HepG2 (cell line): ENCODE measurements at places on chromosomes 13 and 19. TPM values are rescaled to one million over a fixed set of nuclear protein-coding genes. Genes with fewer than 3 reads are reported as not detected.

DNA sequence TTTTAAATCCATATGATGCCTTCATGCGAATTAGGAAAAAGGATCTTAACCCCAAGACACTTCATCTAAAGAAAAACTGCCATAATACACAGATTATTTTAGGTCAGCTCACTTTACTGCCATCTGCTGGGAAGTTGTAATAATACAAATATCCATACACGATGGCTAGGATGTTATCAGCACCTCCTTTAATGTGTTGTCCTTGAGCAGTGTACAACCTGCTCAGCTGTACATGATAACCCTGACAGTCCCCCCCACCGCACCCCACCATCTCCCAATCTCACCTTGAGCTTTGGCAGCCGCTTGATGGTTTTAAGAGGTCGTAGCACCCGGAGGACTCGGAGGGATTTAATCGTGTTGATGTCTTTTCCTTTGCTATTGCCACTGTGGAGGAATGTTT lies 112.2 kb downstream of the IER2 start:
- no peak overlapping the region for H3K27ac ChIP-seq
- H3K27me3 ChIP-seq = peaks cover 1% of the 10 kb centered on the region; the same call in 1 of the 2 replicates
- no peaks in the 10 kb centered on the region for H3K36me3 ChIP-seq
- no peak overlapping the region for H3K4me3 ChIP-seq

DNA sequence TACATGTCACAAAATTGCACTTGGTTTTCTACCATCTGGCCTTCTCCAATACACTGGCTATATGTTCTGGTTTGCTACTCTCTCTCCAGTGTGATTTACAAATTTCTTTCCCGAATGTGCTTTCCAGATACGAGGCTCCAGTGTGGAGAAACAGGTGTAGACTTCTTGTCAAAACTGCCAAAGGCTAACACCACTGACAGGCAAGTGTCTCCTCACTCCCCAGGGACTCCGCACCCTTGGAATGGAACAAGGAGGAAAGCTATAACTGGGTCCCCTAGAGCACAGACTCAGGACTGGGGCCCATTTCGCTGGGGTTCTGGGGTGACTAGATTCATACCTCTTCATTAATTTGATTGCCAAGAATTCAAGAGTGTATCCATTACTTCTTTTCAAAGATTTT lies 161.8 kb downstream of the FOXO1 start:
- H3K27me3 ChIP-seq = no peaks in the 10 kb centered on the region
- no peak for DNase-seq
- peaks cover 34% of the 10 kb centered on the region for H3K4me1 ChIP-seq
- no peaks in the 10 kb centered on the region for H3K36me3 ChIP-seq

DNA sequence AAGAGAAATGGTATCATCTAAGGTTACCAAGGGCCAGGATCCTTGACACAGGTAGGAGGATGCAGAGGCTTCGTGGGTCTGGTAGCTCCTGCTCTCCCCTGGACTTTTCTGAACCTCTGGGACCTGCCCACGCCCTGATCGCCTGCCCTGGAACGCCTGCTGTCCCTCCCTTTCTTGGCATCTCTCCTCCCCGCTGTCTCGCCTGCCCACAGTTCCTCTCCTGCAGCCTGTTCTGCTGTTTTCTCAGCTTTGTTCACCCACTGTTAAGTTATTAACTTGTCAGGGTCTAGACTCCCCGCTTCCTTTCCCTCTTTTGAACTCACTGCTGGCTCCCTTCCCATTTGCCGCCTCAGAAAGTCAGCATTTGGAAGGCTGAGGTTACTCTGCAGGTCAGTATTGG lies 19.8 kb downstream of the SERP2 start:
- H3K36me3 ChIP-seq = no peaks in the 10 kb centered on the region
- H3K4me3 ChIP-seq = no peak overlapping the region
- no peak for DNase-seq
- H3K27ac ChIP-seq = no peak overlapping the region
- no peaks in the 10 kb centered on the region for H3K27me3 ChIP-seq
- peaks cover 25% of the 10 kb centered on the region for H3K4me1 ChIP-seq

GRCh38 chr13:83815598-83815997 lies 66.7 kb downstream of the SLITRK1 start:
- no peak for DNase-seq
- H3K27me3 ChIP-seq = no peaks in the 10 kb centered on the region
- H3K36me3 ChIP-seq = no peaks in the 10 kb centered on the region
- H3K4me3 ChIP-seq = no peak overlapping the region

DNA sequence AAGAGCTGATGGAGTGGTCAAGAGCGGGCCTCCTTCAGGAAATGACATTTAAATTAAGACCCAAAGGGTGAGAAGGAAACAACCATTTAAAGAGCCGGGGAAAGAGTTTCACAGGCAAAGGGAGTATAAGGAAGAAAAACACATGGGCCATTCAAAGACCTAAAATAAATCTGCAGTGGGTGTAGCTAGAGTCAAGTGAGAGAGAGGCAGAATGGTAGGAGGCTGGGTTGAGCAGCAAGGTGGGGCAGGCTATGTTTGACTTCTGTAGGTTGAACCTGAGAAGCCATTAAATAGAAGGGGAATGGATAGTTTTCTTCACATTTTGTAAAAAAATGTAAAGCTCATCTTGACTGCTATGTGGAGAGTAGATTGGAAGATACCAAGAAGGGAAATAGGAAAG lies 183.8 kb downstream of the LACC1 start:
- H3K27me3 ChIP-seq = no peaks in the 10 kb centered on the region
- no peaks in the 10 kb centered on the region; the same call in 1 of the 2 replicates for H3K4me1 ChIP-seq
- H3K27ac ChIP-seq = no peak overlapping the region
- H3K4me3 ChIP-seq = no peak overlapping the region
- H3K36me3 ChIP-seq = no peaks in the 10 kb centered on the region
- DNase-seq = no peak

- no peak overlapping the region for H3K4me3 ChIP-seq
- no peaks in the 10 kb centered on the region for H3K36me3 ChIP-seq
- DNase-seq = no peak
Measured at GRCh38 chr19:1540365-1540925, 16.6 kb downstream of the PLK5 start.

DNA sequence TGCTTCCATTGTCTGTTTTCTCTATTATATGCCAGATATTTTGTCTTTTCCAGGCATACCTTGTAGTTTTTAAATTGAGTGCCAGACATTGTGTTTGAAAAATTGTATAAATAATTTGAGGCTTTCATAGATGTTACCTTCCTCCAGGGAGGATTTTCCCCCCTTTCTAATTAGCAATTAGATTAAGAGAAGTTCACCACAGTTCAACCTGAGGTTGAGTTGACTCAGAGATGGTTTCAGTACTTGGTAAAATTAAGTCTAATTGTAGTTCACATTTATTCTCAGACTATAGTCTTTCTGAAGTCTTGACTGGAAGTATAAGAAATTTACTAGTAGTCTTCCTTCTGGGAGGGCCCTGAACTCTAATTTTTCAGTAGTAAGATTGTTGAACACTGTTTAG lies 104.1 kb upstream of the SCEL start:
- H3K27ac ChIP-seq = no peak overlapping the region
- no peak for DNase-seq
- no peaks in the 10 kb centered on the region for H3K27me3 ChIP-seq
- H3K4me3 ChIP-seq = no peak overlapping the region

DNA sequence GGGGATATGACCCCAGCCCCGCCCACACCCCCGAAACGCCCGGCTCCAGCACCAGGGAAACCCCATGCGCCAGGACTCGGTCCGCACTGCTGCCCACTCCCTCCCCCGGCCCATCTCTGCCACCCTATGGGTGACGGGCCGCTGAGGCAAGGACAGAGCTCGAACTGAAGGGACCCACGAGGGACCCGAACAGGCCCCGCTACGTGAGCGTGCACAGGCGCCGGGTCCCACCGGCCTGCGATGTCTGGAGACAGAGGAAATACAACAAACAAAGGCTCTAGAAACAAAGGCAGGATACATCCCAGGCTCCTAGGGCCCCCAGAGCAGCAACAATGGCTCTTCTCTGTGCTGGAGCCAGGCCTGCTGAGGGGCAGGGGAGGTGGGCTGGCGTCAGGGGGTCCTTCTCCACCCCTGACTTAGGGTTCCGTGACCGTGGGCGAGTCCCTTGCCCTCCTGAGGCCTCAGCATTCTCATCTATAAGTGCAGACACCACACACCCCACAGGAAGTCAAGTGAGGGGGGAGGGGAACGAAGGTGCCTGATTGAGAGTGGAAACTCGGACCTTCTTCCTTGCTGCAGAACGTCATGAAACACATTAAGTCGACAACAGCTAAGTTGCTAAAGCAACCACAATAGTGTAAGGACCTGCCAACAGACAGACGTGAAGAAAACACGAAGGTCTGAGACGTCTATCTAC lies 3.1 kb downstream of the ABHD17A start:
- no peak for DNase-seq
- peaks cover 3% of the 10 kb centered on the region; the same call in 1 of the 2 replicates for H3K36me3 ChIP-seq
- H3K27me3 ChIP-seq = no peaks in the 10 kb centered on the region
- no peak overlapping the region for H3K27ac ChIP-seq

DNA sequence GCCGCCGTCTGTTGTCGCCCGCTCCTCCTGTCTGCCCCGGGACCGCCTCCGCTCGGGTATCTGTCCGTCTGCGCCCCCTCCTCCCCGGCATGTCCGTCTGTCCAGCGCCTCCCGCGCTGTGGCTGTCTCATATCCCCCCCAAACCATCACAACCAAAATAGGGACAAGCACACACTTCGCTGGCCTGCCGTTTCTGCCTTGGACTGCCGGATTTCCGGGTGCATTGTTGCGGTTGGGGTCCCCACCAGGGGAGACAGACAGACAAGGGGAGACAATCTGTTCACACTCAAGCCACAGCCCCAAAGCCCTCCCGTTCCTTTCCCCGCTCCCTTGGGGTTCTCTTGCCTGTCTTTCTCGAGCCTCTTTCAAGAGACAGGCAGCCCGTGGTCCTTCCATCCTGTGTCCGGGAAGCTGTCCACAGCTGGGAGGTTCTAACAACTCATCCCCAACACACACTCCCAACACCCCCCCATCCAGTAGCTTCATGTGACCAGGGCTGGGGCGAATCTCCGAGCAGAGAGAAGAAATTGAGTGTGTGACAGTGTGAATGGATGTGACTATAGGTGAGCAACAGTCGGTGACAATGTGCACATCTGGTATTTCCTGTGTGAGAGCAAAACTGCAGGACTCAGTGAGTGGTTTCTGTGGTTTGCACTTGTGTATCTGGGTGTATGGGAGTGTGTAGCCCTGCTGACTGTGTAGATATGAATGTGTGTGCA lies 16.5 kb upstream of the FOSB start:
- peak overlapping the region; percentile 29 for H3K27ac ChIP-seq
- no peak for DNase-seq
- H3K4me3 ChIP-seq = peak overlapping the region; percentile 73
- peaks cover 8% of the 10 kb centered on the region for H3K27me3 ChIP-seq

- H3K36me3 ChIP-seq = peaks cover 10% of the 10 kb centered on the region; the same call in 1 of the 3 replicates
- H3K27me3 ChIP-seq = no peaks in the 10 kb centered on the region
- DNase-seq = peak; percentile 5
- H3K4me1 ChIP-seq = peaks cover 24% of the 10 kb centered on the region
- no peak overlapping the region for H3K4me3 ChIP-seq
Measured at GRCh38 chr13:32735859-32736258, 149.6 kb downstream of the PDS5B start.

DNA sequence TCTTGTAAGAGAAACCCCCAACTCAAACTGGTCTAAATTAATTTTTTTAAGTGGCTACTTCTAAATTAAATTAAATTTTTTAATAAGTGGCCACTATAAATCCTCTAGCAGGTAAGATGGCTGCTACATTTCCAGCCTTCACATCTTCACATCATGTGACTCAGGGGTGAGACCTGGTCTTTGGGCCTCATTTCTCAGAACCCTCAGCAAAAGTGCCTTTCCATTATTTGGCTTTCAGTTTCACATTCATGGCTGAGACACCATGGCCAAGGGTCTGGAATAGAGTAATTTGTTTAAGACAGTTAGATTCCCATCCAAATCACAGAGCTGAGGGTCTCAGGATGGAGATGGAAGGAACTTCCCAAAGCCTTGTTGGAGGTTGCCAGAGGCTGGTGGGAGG lies 47.5 kb downstream of the DCT start:
- H3K27ac ChIP-seq = no peak overlapping the region
- no peaks in the 10 kb centered on the region for H3K27me3 ChIP-seq
- no peak overlapping the region for H3K4me3 ChIP-seq
- no peaks in the 10 kb centered on the region for H3K36me3 ChIP-seq

GRCh38 chr13:84126671-84127171 lies 244.4 kb upstream of the SLITRK1 start:
- no peak for DNase-seq
- no peak overlapping the region for H3K27ac ChIP-seq
- no peak overlapping the region for H3K4me3 ChIP-seq
- no peaks in the 10 kb centered on the region for H3K36me3 ChIP-seq
- H3K27me3 ChIP-seq = no peaks in the 10 kb centered on the region
- no peaks in the 10 kb centered on the region for H3K4me1 ChIP-seq

DNA sequence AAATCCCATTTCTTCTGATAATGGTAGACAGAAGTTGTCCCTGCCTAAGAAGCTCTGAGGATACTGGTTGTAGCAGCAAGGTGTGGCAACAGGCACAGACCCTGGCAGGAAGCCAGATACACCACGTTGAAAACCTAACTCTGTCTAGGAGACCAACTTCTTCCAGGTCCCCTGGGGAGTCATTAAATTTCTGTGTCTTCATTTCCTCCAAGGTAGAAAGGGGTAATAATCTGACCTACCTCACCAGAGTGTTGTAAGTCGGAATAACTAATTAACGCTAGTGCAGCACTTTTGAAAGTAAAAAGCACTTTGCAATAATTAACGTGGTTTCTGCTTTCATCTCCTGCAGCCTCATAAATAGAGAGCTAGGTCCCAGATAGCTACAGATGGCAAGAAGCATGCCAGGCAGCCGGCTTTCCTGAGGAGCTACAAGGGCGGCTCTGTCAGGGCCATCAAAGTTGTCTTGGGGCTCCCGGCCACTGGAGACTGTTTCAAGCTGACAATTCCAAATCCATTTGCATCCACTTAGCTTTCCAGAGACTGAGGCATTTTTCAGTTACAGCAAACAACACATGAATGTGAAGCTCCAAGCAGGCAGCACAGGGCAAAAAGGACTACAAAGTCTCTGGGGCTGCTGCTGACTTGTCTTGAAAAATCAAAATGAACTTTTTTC lies 176.2 kb downstream of the FOXO1 start:
- no peaks in the 10 kb centered on the region for H3K36me3 ChIP-seq
- H3K4me1 ChIP-seq = peaks cover 20% of the 10 kb centered on the region
- no peak overlapping the region for H3K4me3 ChIP-seq
- no peak overlapping the region for H3K27ac ChIP-seq

- H3K36me3 ChIP-seq = no peaks in the 10 kb centered on the region
- no peaks in the 10 kb centered on the region; the same call in 1 of the 2 replicates for H3K27me3 ChIP-seq
- no peaks in the 10 kb centered on the region for H3K4me1 ChIP-seq
- no peak overlapping the region for H3K4me3 ChIP-seq
- H3K27ac ChIP-seq = no peak overlapping the region
- no peak for DNase-seq
Measured at GRCh38 chr19:31166206-31166605, 183.0 kb downstream of the TSHZ3 start.

DNA sequence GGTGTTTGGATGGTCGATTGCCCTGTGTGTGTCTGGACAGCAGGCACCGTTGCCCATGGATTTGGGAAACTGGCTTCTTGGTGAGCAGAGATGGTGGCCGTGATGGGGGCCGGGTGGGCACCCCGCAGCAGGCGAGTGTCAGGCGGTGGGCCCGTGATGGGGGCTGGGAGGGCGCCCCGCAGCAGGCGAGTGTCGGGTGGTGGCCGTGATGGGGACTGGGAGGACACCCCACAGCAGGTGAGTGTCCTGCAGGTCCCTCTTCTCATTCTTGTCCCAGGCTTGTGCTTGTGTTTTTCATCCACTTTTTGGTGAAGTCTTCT lies 86.5 kb downstream of the KDM4B start:
- no peaks in the 10 kb centered on the region for H3K27me3 ChIP-seq
- no peak for DNase-seq
- H3K4me1 ChIP-seq = no peaks in the 10 kb centered on the region
- no peak overlapping the region for H3K4me3 ChIP-seq
- H3K36me3 ChIP-seq = peaks cover 11% of the 10 kb centered on the region
- H3K27ac ChIP-seq = no peak overlapping the region

The EFNA2 gene
- 4.3 and 9.9 TPM in 2 replicates for total RNA-seq

The ZFR2 gene
- total RNA-seq = 0.69 and 1.00 TPM in 2 replicates

The MAB21L1 gene
- total RNA-seq = not detected in 2 replicates

The ATCAY gene
- not detected in 2 replicates for total RNA-seq

The MATK gene
- not detected in 2 replicates for total RNA-seq
